ENCODE measurements at places on chromosomes 6 and 20.

DNA sequence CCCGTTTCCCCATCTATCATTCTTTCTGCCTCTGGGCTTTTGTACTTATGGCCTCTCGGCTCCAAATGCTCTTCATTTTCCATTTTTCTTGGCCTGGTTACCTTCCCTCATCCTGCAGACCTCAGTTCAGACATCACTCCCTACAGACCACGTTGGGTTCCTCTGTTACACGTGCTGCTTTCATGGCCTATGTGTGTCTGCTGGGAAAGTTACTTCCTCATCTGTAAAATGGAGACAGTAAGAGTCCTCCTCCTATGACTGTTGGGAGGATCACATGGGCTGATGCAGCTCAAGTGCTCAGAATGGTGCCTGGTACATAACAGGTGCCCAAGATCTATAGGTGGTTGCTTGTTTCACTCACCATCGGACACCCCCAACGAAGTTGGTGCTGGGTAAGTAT is 13.5 kb downstream of the KCNK17 start:
- no peak for DNase-seq

DNA sequence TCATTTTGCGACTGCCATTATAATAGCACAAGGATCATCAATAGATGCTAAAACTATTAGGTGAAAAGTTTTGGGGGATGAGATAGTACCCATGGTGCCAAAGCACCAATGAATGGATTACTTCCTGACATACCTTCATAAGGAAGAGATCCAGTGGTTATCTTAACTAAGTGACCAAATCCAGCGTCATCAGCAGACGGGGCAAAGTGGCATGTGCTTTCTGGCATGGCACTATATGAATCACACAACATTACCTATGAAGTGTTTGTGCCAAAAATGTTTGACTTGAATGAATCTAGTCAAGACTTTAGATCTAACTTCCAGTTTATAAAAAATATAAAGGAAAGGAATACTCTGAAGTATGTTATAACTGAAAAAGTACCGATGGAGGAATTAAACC is 10.8 kb downstream of the TRIM26 start:
- DNase-seq, result no peak

DNA sequence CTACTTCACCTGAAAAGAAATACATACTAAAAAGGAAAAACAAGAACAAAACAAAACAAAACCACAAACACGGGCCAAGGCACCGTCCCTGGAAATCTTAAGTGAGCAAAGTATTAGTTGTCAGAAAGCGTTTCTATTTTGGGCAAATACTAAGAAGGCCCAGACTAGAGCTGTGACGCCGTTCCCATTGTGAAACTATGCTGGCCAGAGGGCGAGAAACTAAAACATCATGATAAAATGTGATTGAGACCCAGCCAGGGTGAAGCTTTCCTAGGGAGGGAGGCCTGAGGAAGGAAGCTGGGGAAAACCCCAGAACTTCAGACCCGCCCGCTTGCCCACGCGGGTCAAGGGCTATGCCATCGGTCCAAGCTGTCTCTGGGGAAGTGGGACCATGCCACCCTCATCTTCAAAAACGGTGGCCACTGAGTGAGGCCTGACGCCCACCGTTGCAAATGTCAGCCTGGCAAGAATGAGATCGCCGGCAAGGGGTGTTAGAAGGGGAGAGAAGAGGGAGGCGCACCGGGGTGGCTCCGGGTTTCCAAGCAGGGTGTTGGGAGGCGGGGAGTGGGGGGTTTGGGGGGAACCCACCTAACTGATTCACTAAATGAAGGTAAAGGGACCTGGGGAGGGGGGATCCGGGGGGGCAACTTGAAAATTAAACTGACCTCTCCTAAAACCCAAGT is 1950.9 kb upstream of the DEFB115 start:
- DNase-seq, result peak; percentile 22

GRCh38 chr6:105932440-105932839 is 153.7 kb upstream of the PRDM1 start:
- no peak for DNase-seq

DNA sequence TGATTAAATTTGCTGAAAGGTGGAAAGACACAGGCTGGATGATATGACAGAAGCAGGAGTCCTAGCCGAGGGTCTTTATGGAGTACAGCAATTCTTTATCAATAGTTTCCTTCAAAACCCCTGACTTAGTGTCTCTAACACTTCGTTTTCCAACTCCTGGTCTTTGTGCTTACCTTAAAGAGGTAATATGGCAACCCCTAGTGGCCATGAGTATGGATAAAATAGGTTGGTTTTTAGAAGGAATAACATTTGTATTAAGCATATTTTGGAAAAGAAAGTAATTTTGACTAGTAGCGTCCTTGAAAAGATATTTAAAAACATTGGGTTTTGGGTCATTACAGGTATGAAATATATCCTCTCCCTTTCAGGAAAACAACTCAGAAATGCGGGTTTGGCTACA is 51.9 kb downstream of the VGLL2 start:
- no peak for DNase-seq

DNA sequence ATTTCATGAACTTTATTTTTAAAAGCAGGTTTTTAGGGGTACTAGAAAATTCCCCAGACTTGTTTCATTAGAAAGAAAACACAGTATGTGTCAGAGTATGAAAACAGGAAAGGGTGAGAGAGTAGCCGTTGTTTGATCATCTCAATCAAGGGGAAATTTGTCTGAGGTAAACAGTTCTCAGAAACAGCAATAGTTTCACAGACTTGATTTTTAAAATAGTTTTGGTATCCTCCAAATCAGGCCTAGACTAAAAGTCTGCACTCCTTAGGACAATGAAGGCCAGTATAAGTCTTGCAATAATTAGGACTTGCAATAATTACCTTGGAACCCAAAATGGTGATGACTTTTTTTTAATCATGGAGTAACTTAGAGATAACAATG is 176.6 kb upstream of the TAB2 start:
- DNase-seq, result no peak

DNA sequence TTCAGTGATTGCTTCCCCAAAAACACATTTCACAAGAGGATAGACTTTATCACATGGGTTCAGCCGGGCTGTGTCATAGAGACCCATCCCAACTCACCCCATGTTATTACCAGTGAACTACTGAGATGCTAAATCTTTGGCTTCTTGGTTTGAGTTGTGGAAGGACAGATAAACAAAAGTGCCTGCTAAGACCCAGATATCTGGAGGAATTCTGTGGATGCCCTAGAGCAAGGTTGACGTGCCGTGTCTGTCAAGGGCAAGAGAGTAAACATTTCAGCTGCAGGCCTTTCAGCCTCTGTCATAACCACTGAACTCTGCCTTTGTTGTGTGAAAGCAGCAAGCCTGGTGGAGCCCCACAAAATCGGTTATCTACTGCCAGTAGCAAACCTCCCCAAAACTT is 11.2 kb upstream of the THBD start:
- DNase-seq, result no peak

DNA sequence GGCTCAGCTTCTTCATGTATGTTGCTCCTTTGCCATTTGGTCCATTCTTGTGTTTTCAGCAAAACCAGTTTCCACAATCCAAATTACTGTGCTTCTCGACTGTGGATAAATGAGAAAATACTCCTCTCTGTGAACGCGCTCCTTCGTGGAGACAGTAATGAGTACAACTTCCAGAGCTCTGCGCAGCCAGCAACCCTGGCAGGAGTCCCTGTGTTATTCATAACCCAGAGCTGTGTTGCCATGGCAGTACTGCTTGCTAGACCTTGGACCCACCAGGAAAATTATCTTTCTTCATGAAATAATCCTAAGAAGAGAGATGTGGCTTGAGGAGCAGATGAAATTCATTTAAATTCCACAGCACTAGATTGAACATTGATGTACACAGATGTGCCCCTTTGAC is 73.7 kb downstream of the SLC22A3 start:
- no peak for DNase-seq

GRCh38 chr6:45574885-45575284 is 197.2 kb upstream of the SUPT3H start:
- no peak for DNase-seq

- no peak for DNase-seq
Observed at GRCh38 chr6:83055366-83055964, 10.2 kb downstream of the UBE3D start.

DNA sequence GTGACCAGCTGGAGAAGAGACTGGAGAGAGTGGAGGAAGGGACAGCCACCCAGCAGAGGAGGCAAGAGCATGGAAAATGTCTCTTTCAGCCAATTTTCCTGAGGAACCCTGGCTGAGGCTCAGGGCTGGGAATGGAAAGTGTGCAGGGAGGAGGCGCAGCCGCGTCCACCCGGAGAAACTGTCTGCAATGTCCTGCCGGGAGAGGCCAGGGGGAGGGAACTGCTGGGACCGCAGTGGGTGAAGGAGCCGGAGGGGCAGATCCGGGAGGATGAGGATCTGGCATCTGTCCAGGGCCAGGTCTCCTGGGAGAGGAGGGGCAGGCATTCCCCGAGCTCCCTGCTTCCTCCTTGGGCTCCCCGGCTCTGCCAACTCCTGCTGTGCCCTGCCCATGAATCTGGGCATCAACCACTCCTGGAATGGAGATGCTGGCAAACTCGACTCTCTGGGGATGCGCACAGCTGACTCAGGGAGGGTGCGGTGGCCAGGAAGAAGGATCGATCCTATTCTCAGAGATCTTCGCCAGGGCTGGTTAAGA is 17.4 kb upstream of the HM13 start:
- DNase-seq, result no peak

DNA sequence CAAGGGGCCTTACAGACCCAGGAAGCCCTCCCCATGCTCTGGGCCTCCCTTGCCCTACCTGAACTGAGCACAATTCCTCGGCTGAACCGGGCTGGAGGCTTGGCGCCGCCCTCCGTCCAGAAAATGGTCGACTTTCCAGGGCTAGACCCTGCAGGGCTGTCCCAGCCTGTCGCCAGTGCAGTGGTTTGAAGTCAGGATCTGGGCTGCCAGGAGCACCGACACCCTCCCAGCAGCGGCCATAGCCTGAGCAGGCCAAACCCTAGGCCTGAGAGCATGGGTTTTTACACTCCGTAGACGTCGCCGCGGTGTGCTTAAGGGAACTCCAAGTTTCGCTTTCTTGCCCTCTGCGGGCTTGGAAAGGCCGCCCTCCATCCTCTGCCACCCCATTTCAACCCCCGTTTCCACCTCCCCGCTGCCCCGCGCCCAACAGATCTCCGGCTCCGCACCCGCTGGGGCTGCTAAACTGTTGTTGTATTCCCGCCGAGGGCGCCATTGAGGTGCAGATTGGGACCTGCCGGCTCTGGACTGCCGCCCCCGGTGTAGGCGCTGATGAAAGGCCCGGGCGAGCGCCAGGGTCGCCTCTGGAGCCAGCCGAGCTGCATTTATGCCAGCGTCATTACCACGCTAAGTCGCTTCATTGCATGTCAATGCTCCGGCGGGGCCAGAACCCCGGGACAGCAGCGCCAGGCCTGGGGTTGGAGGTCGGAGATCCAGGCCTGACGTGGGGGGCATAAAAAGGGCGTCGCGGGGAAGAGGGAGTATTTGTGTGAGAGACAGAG is 2.2 kb upstream of the TFAP2A start:
- DNase-seq, result no peak

GRCh38 chr6:35161776-35162607 is 20.9 kb upstream of the TCP11 start:
- DNase-seq, result no peak

All from stimulated activated naive CD4-positive, alpha-beta T cell treated with Interleukin-2 at 50 U/mL for 16 hours (primary cell).